Left cardiac atrium (tissue), 4 donors: ENCODE measurements at places on chromosomes 7 and 10.

DNA sequence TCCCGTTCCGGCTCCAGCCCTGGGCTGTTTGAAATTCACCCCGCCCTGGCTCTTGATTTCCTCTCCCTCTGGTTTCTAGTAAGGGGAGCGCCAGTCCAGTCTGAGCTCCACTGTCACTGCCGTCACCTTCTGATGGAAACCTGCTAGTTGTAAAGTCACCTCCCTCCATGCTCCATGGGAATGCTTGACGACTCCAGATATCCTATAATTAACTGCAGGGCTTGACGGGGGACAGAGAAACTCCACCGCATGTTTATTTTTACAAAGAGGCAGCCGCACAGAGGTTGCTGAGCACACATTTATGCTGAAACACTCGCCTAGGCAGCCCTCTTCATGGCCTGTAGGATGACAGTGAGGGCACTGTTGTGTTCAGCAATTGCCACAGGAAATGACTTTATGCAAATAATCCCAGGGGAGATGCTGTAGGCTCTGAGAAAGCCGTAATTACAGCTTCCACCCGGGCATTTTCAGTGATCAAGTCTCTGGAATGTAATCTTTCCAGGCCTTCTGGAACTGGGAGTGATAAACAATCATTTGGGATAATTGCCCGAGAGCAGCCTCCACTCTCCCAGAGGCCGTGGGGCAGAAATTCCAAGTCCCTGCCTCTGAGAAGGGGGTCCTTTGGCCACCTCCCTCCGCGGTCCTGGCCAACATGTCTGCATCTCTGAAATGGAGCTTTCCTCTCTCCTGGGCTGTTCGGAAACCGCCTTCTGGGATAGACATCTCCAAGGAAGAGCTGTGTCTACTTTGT is 300.5 kb downstream of the KLF6 start:
- no peak for DNase-seq

GRCh38 chr10:93917821-93918220 is 24.0 kb downstream of the SLC35G1 start:
- no peak for DNase-seq

- DNase-seq = peak; percentile 58
Observed at GRCh38 chr10:93417266-93417665, 64.9 kb downstream of the MYOF start.

DNA sequence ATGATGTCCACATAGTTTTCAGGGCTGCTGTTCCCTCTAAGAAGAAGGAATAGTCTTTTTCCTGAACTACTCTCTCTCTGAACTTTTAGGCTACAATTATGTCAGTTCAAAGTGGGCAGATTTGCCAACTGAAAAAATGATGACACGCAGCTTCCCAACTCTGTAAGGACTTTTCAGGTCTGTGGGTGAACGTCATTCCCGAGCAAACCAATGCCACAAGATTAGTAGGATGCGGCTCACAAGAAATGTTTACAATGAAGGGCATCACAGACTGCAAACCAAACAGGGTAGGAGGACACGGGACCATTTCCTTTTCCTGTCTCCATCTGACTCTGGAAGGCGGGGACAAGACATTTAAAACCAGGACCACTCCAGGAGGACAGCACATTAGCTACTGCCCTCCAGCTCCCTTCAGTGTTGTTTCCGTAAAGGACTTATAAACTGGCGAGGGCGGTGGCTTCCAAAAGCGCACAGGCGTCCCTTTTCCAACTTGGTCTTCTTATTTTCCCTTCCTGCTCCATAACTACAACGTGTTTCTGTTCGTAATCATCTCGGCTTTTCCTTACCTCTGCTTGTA is 539 bp upstream of the MKLN1 start:
- DNase-seq = no peak

GRCh38 chr7:134589491-134589941 is 40.6 kb downstream of the AKR1B15 start:
- DNase-seq = no peak
